ENCODE measurements at places on chromosomes 4 and X.

DNA sequence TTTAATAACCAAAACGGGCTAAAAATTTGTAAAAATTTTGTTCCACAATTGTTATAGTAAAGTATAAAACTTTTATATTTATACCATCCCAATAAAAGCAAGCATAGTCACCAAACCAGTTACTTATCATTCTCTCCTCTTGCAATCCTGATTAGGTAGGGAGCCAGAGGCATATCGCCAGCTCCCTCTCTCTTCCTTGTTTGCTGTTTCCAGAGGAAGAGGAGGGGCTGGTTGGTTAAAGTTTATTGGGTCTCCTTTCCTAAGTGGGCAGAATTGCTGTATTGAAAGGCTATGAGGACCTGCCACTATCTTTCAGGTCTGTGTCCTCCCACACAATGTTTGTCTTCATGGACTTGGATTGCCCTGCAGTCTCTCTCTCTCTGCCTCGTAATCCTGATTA lies 29.6 kb upstream of the BBS12 start:
- no peak for DNase-seq

DNA sequence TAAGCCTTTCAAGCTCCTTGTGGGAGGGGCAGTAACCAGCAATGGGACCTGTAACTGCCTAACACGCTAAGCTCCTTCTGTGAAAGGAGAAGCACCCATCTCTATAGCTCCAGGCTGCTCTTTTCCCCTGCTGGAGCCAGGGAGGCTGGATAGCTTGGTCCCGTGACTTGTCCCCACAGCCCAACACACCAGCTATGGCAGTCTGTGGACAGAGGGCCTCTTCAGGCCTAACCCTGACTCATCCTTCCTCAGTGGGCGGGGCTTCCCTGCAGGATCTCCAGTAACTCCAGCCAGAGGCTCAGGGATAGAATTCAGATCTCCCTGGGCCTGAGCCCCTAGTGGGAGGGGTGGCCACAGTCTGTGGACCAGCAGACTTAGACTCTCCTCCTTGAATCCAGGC lies 1290.1 kb downstream of the PCDH7 start:
- DNase-seq: no peak

GRCh38 chr4:123588631-123589241 lies 192.1 kb downstream of the SPRY1 start:
- DNase-seq: no peak

DNA sequence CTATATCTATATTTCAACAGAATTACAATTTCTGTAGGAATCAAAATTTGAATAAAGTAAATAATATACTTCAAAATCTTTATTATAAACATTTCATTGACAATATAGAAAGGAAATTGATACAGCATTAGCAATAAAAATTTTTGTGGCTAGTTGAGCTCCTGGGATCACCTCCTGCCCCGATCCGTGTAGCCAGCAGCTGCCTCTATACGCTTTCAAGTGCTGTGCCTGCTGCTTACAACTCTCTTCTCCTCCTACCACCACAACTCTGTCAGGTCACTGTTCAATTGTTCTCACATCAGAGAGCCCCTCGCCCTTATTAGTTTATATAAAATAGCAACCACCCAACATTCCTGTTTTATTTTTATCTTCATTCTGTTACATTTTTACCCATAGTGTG lies 27.6 kb downstream of the INPP4B start:
- no peak for DNase-seq

GRCh38 chrX:79078114-79078513 lies 66.4 kb upstream of the GPR174 start:
- no peak for DNase-seq

DNA sequence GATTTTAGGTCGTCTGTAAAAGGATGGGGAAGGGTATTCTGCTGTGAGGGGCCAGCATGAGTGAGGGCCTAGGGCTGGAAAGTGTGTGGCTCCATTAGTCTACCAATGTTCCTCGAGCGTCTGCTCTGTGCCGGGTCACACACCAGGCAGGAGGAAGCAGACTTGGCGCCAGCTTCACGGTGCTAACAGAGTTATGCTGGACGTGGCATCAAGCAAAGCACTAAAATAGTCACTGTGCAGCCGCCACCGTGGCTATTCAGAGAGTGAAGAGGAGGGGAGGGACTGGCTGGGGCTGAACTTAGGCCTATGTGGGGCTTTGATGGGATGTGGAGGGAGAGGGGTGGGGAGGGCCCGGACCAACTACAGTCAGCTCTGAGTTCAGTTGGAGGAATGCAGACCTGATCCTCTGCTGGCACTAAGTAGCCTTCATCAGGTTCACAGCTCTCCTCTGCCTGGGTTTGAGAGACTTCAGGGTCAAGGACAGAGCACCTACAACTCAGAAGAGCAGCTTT lies 83.9 kb upstream of the MSX1 start:
- DNase-seq: no peak
